Activated CD8-positive, alpha-beta T cell treated with anti-CD3 and anti-CD28 coated beads for 36 hours (primary cell): ENCODE measurements at places on chromosomes 3 and 15. TPM values are rescaled to one million over a fixed set of nuclear protein-coding genes. Genes with fewer than 3 reads are reported as not detected.

PLSCR1 gene
- 36.4 TPM for total RNA-seq

CCR2 gene
- total RNA-seq: 0.81 TPM

DNA sequence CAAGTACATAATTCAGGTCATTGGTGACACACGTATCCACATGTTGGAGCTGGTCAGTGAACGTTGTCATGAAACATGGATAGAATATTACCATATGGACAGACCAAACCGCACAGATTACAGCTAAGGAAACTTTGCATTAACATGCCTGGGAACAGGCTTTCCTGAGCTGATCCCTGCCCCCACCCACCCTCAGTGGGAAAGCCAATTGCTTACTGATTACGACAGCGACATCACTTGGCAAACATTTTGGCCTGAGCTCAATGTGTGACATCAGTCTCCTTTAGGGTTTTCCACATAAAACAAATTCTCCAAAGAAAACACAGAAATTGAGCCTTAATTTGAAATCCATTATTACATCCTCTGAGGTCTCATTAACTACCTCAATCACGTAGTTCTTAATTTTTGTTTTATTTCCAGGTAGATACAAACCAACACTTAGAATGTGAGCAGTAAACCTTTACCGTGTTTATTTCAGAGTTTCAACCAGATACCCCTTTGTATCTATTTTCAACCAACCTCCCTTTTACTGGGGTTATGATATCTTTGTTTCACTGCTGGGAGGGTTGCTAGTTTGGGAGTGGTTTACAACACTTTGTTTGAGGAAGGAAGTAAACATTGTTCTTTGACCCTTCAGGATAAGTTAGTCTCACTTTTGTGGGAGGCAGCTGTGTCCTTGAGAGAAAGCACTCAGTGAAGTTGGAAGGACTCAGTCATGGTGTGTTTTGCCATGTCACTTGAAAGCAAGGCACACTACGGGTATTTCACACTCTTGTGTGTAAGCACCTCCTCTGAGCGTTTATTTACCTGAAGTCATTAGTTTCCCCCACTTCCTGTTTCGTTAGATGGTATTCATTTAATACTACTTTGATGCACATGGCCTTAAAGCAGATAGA lies 103.1 kb downstream of the CMSS1 start:
- H3K4me3 ChIP-seq: no peak overlapping the region
- H3K36me3 ChIP-seq: peaks cover 14% of the 10 kb centered on the region
- no peak for DNase-seq
- H3K27me3 ChIP-seq: no peaks in the 10 kb centered on the region
- peaks cover 11% of the 10 kb centered on the region for H3K4me1 ChIP-seq

DNA sequence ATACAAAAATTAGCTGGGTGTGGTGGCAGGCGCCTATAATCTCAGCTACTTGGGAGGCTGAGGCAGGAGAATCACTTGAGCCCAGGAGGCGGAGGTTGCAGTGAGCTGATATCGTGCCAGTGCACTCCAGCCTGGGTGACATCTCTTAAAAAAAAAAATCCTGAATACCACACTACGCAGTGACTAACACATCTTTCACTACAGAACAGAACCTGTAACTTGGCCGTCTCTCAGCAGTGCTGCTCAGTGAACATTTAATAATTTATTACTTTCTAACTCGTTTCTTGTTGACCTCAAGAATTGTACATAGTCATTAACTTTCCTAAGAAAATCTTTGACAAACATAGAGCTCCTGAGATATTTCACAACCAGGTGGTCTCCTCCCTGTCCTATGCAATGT lies 3.8 kb downstream of the GREM1 start:
- peaks cover 63% of the 10 kb centered on the region for H3K27me3 ChIP-seq
- H3K36me3 ChIP-seq: no peaks in the 10 kb centered on the region
- H3K4me3 ChIP-seq: no peak overlapping the region
- peaks cover 21% of the 10 kb centered on the region for H3K4me1 ChIP-seq
- DNase-seq: no peak
- no peak overlapping the region for H3K27ac ChIP-seq
